ENCODE measurements at places on chromosomes 4 and X. TPM values are rescaled to one million over a fixed set of nuclear protein-coding genes. Genes with fewer than 3 reads are reported as not detected.

DNA sequence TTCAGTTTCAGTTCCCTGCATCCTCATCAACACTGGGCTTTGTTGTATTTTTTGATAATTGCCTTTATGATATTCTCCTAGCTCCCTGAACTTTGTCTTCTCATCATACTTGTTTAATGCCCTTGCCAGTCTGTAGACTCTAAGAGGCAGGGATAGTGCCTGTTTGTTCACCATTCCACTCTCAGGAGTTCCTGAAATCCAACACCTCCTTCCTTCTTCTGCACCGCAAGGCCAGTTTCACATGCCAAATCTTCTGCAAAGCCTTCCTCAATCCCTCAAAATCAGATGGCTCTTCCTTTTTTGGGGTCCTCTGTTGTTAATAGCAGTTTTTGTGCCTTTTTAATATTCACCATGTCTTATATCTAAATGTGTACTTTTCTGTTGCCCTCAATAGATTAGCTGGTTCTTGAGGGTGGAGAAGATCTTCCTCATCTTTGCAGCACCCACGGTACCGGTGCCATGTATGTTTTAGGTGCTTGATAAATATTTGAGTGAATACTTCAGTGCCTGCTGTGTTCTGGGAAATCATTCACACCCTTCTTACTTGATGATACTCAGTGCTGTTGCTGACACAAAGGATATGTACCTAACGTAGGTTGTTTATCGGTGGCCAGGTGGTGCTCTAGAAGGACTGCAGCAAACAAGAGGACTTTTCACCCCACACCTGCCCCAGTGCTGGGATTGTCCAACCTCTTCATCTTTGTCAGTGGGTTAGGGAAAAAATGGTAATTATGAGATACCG lies 85.3 kb upstream of the LIMCH1 start:
- no peak for DNase-seq

- no peak for DNase-seq
Observed at GRCh38 chrX:20311505-20311904, 44.8 kb upstream of the RPS6KA3 start.

DNA sequence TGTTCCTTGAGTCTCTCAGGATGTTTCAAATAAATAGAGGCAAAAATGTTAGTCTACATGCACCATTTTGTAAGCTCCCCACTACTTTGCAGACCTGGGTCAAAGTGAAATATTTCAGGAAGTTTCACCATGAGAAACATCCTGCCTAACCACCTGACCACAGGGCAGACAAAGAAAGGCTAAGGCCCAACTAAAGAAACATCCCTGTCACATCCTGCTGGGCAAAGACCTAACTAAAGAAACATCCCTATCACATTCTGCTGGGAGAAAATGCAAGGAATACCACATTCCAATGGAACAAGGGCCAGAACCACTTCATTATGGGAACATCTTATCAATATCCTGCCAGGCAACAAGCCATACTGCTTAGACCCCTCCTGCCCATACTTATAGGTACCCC lies 1303.4 kb downstream of the TECRL start:
- no peak for DNase-seq

- no peak for DNase-seq
Observed at GRCh38 chr4:110055158-110055768, 142.6 kb downstream of the EGF start.

Gene FAM47B
- total RNA-seq: not detected

Gene ZNF630
- 0.71 TPM for total RNA-seq

Gene GPR173
- 1.3 TPM for total RNA-seq

All from SJCRH30 (cell line).